OCI-M1 (cell line): ENCODE measurements at places on chromosomes 7 and 10.

DNA sequence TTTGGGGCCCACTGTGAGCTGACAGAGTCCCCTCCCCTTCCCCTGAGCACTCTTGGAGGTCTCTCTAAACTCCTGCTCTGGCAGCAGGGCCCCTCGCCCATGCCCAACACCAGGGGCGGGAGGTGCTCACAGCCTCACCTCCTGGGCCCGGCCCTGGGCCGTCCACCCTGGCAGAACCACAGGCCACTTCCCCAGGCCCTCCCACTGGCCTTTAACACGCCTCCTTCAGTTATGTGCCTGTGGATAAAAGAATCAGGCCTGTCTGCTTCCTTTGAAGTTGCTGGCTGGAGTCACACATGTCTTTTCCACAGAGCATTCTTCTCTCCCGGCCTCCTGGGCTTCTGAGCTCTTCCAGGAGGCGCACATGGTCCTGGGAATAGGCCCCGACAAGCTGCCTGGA is 10.2 kb downstream of the MYL10 start:
- no peak for DNase-seq

- DNase-seq = peak; percentile 72
Measured at GRCh38 chr10:110822035-110822711, 49.6 kb upstream of the PDCD4 start.

- DNase-seq = no peak
Measured at GRCh38 chr10:18273039-18273438, 132.8 kb downstream of the CACNB2 start.

DNA sequence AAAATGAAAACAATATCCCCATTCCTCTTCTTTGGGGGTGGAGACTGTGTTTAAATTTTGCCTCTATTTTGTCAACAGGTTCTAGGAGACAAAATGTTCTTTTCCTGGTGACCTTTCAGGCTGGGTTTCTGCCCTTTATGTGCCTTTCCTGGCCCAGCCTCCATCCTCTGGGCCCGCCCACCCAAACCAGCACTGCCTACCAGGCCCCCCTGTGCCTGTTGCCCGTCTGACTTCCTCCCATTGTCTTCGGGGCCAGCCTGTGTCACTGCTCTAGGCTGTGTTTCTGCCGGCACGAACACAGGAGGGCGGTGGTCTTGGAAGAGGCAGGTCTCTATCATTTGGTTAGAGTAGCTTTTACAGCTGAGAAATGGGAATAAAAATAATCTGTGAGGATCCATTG is 13.9 kb downstream of the TSPAN14 start:
- peak; percentile 43 for DNase-seq

DNA sequence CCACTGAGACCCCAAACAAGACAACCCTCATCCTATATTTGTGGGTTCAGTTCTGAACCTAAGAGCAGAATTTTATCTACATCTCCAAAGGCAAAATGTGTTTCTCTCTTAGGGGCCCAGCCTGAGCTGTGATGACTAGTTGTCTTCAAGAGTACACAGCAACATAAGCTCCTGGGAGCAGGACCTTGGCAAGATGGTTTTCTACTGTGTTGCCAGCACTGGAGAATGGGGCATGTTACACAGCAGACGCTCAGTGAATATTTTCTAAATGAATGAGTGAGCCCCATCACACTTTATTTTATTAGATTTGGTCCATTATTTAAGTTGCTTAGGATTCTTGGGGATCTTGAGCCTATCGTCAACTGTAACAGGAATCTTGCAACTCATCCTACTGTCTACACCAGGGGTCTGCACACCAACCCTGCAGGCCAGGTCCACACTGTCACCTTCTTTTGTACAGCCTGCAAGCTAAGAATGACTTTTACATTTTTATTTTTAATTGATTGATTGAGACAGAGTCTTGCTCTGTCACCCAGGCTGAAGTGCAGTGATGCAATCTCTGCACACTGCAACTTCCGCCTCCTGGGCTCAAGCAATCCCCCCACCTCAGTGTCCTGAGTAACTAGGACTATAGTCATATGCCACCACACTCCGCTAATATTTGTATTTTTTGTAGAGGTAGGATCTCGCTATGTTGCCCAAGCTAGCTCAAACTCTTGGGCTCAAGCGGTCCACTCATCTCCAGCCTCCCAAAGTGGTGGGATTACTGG is 347.1 kb downstream of the FGFR2 start:
- peak; percentile 2 for DNase-seq

- DNase-seq = no peak
Measured at GRCh38 chr10:122845783-122846332, at the start of gene CUZD1. TSS of gene CUZD1 (minus strand) at chr10:122845857. CDS start at chr10:122845843, 14 bp downstream.

DNA sequence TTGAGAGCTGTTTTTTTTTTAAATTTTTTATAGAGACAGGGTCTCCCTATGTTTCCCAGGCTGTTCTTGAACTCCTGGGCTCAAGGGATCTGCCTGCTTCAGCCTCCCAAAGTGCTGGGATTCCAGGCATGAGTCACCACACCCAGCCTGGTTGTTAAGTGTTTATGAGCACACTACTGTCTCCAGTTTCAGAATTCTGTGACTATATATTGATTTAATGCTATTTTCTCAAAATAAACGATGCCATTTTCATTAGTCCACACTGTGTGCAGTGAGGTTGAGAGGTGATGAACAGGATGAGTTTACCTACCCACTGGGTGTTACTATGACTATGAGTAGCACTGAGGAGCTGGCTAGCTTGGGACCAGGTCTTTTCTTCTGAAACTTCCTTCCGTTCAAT is 110.9 kb upstream of the FAM180A start:
- DNase-seq = no peak

DNA sequence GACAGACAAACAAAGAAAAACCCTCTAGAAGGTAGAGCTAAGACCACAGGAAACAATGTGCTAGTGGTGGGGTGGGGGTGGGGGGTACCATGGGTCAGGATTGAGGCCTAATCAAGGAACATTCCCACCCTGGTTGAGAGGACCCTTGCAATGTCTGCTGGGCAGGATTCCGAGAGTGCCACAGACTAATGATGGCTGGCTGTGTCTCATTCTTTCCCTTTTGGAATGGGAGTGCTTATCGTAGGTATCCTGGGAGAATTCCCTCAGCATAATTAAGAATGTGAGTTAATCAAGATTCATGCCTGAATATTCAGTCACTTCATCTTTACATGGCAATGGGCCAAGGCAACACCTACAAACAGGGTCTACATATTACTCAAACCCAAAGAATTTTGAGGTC is 14.7 kb upstream of the MTPN start:
- DNase-seq = no peak

- no peak for DNase-seq
Measured at GRCh38 chr7:24340727-24341126, 56.7 kb downstream of the NPY start.

DNA sequence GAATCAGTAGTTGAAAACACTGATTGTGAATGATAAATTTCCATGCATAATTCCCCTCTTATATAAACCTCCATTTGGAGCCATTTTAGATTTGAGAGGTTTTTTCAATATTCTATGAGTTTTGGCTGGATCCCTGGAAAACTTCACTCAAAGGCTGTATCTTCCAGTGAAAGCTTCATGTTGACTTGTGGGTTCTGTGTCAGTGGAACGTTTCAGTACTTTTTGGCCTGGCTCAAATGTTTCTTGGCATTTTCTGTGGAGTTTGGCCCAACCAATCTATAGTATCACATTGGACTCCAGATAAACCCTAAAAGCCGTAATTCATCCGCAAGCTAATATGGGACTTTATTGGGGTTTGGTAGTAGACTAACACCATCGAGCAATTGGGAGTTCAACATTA is 172.6 kb upstream of the PRPS1L1 start:
- no peak for DNase-seq

DNA sequence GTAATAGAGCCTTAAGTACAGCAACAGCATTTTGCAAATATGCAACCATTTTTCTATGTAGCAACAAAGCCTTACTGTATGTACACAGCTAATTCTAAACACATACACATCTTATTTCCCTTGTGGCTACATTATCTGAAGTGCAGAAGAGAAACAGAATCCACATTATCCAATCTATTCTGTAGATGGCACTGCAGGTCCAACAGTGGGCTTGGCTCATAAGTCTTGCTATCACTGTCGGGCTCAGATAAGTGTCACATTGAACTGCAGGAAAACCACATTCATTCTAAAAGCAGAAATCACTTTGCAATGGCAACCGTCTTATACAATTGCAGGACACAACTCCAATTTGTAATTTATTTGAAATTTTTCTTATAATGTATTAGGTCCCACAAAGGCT is 109.8 kb upstream of the NOBOX start:
- DNase-seq = peak; percentile 80
